ENCODE measurements at places on chromosomes 11 and 22.

- no peak for DNase-seq
Measured at GRCh38 chr22:33883961-33884808, 36.1 kb downstream of the LARGE1 start.

- no peak for DNase-seq
Measured at GRCh38 chr22:31662668-31663037, 638 bp upstream of the PISD start.

- no peak for DNase-seq
Measured at GRCh38 chr22:19120829-19121630, 1.2 kb downstream of the DGCR2 start.

DNA sequence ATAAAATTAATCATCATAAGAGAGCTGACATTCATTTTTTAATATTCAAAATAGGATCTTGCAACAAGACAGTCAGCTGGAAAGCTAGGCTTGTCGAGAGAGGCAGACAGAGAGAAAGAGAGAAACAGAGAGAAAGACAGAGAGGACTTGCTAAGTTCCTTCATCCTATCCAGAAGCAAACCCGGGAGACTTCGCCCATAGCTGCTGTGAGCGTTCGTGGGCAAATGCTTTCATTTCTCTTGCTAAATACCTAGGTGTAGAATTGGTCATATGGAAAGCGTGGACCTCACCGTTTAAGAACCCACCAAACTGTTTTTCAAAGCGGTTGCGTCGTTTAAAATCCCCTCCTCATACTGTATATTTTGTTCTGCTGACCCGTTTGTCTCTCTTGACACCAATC lies 25.3 kb upstream of the KRTAP5-6 start:
- no peak for DNase-seq

- DNase-seq: no peak
Measured at GRCh38 chr11:118640332-118641154, 33.1 kb downstream of the PHLDB1 start.

DNA sequence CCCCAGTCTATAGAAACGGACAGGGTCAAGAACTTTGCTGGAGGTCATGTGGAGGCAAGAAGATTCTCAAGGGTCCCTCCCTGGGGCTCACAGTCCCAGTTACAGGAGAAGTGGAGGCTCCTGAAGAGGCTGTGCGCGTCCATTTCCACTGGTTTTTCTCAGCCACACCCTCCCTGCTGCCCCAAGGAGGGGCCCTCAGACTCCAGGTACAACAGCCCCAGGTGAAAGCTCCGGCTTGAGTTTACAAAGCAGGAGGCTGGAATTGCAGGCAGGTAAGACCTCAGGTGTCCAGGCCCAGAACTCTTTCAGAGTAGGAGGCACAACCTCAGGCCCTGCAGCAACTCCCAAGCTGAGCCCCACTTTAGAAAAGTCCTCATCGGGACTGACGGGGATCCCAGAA lies 3.1 kb downstream of the SHANK2 start:
- no peak for DNase-seq

DNA sequence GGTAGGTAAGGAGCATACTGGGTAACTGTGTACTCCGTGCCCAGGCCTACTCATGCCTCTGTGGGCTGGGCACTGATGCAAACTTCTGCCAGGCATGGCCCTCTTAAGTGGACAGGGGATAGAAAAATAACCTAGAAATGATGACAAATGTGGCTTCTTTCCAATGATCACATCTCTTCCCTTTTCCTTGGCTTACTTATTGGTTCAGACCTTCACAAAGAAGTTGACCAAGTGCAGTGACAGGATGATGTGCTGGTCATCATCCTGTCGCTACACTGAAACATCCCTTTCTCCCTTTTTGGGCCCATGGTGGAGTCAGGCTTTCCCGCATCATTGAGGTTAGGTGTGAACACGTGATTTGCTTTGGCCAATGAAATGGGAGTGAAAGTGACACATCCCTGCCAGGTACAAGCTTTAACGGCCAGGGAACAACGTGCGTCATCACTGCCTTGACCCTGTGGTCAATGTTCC lies 31.8 kb upstream of the APOBEC3A start:
- DNase-seq: no peak

- DNase-seq: no peak
Measured at GRCh38 chr11:2793701-2794045, 91.9 kb downstream of the CDKN1C start.

GRCh38 chr11:87428266-87428665 lies 390.5 kb downstream of the TMEM135 start:
- no peak for DNase-seq
